ENCODE measurements at places on chromosomes 3 and 15.

DNA sequence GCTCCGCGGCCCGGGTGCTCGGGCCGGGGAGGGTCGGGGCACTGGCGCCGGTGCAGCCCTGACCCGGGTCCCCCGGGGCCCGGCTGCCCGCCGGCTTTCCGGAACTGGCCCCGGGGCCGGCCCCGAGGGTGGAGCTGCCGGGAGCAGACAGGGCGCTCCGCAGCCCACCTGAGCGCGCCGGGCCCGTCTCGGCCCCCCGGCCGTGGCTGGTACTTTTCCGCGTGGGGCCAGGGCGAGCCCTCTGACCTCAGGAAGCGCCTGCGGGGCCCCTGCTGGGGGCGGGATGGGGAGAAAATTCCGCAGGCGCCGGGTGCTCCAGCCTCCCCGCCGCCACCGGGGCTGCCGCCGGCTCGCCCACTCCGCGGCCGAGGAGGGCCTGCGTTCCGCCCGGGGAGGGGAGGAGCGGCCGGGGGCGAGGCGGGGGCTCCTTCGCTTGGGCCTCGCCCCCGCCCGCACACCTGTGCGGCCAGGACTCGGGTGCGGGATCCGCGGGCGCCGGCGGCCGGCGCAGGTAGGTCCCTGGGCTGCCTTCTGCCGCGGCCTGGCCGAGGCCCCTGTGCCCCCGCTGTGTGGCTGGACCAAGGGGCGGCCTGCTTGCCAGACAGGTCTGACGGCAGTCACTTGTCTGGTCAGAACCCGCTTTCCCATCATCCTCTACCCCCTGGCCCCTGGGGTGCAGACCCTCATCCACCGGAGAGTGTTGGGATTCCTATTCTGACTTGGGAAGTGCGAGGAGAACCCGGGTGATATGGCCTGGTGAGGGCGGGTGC is 3.5 kb downstream of the FURIN start:
- DNase-seq = peak; percentile 27

DNA sequence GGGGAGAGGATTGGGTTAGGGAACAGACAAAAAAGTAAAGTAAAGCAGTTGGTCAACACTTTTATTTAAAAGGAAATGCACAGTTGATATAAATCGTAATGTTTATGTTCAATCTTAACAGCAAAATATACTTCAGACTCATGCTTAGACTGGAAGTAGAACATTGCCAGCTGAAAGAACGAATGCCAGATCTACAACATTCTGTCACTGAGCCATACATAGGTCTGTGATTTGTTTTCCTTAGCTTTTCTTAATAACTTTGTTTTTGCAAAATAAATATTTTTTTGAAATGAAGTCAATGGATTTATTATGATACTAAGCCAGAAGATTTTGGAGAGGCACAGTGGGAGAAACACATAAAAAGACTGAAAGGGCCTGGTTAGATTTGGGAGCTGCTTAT is 62.0 kb downstream of the LEKR1 start:
- DNase-seq = no peak

GRCh38 chr15:62020576-62021160 is 39.6 kb downstream of the VPS13C start:
- peak; percentile 27 for DNase-seq

DNA sequence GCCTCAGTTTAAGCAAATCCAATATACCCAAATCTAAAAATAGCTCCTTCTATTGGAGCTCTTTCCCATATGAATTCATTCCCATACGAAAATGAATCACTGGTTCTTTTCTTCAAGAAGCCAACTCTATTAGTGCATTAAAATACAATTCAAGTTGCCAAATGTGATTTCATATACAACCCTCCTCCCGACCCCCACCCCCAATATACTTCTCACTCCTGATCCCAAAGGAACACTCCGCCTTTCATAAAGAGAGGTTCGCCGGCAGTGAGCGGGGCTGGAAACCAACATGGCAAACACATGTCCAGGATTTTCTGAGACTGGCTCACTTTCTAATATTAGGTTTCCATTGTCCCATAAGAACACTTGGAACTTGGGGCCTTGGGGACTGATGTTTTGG is 48.5 kb downstream of the MAGEF1 start:
- DNase-seq = no peak

DNA sequence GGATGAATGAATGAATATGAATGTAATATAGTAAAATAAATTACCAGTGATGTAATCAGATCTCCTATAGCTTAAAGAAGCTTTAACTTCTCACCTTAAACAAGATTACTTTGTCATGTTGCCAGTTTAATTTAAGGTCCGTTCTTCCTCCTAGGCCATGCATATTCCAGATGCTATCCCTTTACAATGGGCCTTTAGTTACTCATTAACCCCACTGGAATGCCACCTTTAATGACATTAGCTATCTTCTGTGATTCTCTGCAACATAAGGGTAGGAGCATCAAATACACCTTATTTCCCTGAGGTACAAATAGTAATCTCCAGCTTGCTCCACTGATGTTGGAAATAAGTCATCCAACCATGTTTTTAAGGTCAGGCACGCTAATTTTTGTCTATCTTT is 63.0 kb upstream of the TIMP4 start:
- DNase-seq = no peak

- no peak for DNase-seq
These were observed 64.4 kb upstream of the TAMM41 start for GRCh38 chr3:11910971-11911531.

- no peak for DNase-seq
These were observed 1.1 kb downstream of the UCN2 start for GRCh38 chr3:48562367-48563095.

- DNase-seq = peak; percentile 27
These were observed 73.0 kb downstream of the OXNAD1 start for GRCh38 chr3:16337856-16338540.

- no peak for DNase-seq
These were observed 172.8 kb upstream of the C2CD4B start for GRCh38 chr15:62337934-62338333.

DNA sequence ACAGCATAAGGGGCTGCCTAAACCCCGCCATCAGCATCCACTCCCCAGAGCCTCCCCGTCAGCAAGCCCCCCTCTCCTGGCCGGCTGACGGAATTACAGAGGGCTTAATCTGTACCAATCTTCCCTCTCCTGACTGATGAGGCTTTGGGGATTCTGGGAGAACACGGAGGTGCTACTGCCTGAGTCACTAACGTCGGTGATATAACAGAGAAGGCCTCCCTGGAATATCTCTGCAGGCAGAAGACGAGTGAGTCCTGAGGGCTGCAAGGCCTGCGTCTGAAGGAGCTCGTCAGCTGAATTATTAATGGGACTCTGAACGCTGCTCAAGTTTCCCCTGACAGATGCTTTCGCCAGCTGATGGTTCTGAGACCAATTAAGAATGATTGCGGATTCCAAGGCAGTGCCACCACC is 147.7 kb downstream of the XXYLT1 start:
- peak; percentile 68 for DNase-seq

- no peak for DNase-seq
These were observed 1059.2 kb downstream of the ZPLD1 start for GRCh38 chr3:103494011-103494410.

- no peak for DNase-seq
These were observed 458.3 kb upstream of the ARL6 start for GRCh38 chr3:97306226-97306625.

DNA sequence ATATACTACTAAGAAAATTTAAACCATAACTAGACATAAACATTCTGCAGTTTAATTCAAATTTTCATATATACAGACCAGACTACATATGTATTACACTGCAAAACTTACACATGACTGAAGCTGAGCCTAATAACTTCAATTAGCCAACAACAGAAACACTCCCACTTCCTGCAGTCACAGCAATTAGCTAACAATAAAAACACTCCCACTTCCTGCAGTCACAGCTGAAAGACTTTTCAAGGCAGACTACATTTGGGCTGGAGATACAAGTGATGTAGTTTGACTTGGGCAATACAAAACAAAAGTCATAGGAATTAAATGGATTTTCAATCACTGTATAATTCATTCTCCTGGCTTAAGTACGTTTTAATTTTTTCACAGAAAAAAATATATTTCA is 10.3 kb downstream of the TM2D3 start:
- DNase-seq = no peak

All from AG08395 (cell line).